ENCODE measurements at places on chromosomes 7 and 10.

- DNase-seq, result peak; percentile 4
Observed at GRCh38 chr10:86368046-86368445, 1.5 kb upstream of the GRID1 start.

DNA sequence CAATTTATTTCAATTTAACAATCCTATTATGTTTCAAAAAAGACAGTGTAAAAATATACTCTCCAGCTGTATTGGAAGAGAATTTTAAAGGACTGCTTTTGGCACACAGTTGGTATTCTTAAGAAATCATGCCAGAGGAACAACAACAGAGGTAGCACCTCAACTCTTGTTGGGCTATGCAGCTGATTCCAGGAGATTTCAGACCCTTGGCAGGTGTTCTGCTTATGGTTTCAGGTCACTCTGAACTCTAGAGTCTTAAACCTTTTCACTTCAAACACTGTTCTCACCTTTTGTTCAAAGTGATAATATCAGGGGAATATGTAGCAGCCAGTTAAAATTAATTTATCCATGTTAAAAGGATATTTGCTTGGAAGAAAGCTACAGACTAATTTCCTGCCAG lies 160.1 kb downstream of the PFKFB3 start:
- DNase-seq, result no peak

- no peak for DNase-seq
Observed at GRCh38 chr7:93212881-93213280, 13.4 kb downstream of the HEPACAM2 start.

- DNase-seq, result no peak
Observed at GRCh38 chr7:90910136-90910535, 314.0 kb downstream of the CDK14 start.

GRCh38 chr7:48454750-48455192 lies 283.5 kb downstream of the ABCA13 start:
- no peak for DNase-seq

GRCh38 chr10:114694062-114694461 lies 36.0 kb upstream of the ABLIM1 start:
- DNase-seq, result no peak

GRCh38 chr10:49751636-49752510 lies 10.2 kb downstream of the OGDHL start:
- no peak for DNase-seq

DNA sequence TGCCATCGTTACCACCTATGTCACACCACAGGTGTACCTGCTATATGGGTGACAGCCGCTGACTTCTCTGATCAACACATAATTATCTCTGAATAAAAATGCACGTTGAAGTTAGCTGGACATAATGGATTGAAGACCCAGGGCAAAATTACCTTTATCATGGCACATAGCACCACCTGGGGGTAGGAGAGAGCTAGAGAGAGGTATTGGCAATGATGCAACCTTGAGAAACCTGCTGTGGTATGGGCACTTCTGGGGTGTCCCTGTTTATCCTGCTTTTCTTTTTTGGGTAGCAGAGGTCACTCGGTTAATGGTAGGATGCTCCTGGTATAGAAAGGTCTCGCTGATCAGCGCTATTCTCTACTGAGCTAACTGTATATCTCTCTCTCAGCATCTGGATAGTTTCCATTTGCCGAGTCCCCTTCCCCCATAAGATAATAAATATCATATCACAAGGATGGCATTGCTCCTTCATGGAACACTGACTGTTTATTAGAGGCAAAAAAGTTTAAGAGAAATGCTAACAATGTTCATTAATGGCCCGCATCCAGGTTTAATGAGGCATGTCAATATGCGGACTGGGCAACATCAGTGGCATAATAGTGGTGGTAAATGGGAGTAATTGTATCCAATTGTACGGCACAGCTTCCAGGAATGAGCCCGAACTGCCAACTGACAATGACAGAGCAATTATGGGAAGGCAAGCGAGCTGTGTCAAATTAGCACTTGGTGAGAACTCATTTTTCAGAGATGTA lies 323.1 kb downstream of the TFEC start:
- DNase-seq, result no peak

GRCh38 chr7:128939075-128939860 lies 1.5 kb downstream of the IRF5 start:
- no peak for DNase-seq

- DNase-seq, result no peak
Observed at GRCh38 chr7:56218510-56218909, 102.3 kb upstream of the NUPR2 start.

DNA sequence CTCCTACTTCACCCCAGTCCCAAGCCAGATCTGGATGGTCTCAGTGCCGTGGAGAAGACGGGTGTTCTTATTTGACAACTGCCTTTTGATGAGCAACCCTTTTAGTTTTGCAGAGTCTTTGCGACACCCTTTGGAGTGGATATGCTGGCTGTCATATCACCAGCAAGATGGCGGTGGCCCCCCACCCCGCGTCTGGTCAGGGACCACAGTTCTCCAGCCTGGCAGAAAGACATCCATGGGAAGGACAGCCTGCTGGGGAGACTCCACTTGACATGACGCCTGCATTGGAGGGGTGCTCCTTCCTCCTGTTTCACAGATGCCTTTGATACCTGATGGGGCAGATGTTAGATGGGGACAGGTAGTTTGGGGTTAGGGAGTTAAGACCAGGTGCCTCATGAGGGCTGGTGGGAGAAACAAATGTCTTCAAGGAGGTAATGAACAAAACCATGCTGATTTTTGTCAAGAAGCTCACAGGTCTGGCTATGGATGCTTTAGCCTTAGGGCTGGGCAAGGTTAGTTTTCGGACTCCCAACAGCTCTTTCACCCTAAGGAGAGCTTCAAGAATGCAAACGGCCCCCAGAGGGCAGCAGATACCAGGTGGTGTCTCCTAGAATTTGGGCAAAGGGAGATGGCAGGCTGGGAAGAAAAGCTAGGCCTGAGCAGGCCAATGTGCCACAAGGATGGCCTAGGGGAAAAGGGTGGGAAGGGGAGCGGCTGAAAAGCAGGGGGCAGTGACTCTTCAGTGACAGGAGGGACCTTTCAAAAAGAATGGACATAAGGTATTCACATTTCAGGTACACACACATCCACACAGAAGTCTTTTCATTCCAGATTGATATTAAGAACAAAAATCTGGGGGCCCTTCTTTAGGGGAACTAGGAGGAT lies 95.2 kb downstream of the CLEC2L start:
- DNase-seq, result no peak

DNA sequence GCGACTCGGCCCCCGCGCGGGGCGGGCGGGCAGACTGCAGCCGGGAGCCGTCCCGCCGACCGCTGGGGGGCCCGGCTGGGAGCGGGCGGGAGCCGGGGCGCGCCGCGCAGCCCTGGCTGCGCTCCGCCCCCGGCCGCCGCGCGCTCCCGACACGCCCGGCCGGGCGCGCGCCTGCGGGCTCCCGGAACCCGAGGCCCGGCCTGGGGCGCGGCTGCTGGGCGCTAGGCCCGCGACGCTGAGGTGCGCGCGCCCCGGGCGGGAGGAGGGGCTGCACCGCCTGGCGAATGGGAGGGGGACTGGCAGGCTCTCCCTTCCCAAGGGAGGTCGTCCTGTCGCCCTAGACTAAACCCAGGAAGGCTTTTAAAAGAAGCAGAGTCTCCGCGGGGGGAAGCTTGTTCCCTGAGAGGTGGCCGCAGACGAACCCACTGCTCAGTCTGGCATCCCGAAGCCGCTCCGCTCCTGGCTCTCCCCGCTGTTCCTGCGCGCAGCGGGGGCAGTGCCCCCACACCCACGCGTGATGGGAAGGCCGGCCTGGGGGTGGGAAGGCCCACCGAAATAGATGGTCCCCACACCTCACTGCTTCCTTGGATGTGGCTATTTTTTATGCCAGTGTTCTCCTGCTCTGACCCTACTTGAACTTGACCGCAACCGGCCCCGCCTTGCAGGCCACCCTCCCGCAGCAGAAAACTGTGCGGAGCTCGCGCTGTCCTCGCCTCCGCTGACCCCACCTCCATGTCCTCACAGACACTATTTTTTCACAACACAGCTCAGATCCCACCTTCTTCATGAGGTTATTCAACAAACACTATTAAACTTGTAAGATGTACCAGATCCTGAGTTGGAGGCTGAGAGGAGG lies at the start of gene VOPP1:
Gene VOPP1 (minus strand): TSS at position 125 of the 856 bp plus-strand sequence. CDS start 178 bp downstream, outside the sequence.
- peak; percentile 84 for DNase-seq

GRCh38 chr7:137967143-137968018 lies 34.5 kb downstream of the CREB3L2 start:
- DNase-seq, result no peak

DNA sequence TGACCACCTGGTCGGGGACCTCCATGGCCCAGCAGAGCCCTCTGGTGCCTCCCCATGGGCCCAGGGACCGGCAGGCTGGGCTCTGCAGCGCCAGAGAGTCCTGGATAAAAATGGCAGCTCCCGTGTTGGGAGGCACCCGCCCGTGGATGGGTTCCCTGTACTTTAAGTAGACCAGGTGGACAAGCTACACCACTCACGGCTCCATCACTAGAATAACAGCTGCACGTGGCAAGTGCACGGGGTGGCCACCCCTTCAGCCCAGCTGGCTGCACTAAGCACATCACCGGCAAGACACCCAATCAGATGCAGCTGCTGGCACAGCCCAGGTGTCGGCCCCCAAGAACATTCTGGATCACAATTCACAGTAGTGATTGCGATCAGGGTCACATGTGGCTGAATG lies 69.8 kb downstream of the DIP2C start:
- DNase-seq, result no peak

- DNase-seq, result no peak
Observed at GRCh38 chr7:30928254-30928872, 16.7 kb downstream of the AQP1 start.

DNA sequence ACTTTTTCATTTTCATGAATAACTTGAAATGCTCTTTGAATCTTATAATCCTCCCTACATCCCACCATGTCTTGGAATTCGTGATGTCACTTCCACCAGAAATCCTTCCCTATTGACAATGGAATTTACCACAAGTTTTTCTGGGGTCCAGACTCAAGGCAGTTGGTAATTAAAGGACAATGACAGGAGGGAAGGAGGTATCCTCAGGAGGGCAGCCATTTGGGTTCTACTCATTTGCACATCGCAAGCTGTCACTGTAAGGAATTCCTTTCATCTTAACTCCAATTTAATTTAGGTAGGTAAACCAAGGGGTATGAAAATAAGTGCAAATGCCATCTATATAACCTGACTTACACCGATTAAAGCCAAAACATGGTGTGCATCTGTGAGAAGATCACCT lies 21.9 kb downstream of the LRRC17 start:
- DNase-seq, result no peak

DNA sequence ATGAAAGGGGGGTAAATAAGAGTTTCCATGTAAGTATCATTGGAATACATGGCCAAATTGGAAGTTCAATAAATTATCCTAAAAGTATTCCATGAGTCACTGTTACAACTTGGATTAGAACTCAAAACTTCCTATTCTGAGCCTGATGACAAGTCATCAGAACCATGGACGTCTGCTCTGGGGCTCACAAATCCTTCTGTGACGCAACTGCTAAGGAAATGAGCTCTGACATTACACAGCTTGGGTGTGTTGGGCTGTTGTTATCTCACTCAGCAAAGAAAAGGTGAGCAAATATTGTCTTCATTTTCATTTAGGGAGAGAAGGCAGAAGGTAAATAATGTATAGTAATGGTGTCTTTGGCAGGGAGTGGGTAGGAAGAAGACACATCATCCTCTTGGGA lies 214.8 kb upstream of the ADO start:
- DNase-seq, result no peak

GRCh38 chr7:135924302-135924701 lies 52.9 kb downstream of the MTPN start:
- DNase-seq, result no peak

DNA sequence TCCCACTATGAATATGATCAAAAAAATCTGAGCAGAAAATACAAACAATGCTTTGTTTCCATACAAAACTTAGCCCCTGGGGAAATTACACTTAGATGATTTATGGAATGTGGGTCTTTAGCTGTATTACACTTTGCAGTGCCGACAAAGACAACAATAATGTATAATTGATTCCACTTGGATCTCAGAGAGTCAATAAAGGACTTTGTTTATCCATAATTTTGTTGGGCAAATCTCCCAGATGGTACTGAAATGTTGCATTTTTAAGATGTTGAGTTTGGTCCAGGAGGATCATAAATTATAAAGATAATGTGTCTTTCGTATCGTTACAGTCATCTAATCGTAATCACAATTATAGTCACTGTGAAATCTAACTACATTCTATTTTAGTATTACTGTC lies 66.9 kb upstream of the DOCK1 start:
- no peak for DNase-seq

GRCh38 chr7:36639826-36640225 lies 84.5 kb downstream of the AOAH start:
- DNase-seq, result no peak

- no peak for DNase-seq
Observed at GRCh38 chr10:80492848-80493521, 38.9 kb downstream of the TSPAN14 start.

GRCh38 chr10:46309511-46310142 lies 22.8 kb downstream of the ANTXRL start:
- DNase-seq, result peak; percentile 10

DNA sequence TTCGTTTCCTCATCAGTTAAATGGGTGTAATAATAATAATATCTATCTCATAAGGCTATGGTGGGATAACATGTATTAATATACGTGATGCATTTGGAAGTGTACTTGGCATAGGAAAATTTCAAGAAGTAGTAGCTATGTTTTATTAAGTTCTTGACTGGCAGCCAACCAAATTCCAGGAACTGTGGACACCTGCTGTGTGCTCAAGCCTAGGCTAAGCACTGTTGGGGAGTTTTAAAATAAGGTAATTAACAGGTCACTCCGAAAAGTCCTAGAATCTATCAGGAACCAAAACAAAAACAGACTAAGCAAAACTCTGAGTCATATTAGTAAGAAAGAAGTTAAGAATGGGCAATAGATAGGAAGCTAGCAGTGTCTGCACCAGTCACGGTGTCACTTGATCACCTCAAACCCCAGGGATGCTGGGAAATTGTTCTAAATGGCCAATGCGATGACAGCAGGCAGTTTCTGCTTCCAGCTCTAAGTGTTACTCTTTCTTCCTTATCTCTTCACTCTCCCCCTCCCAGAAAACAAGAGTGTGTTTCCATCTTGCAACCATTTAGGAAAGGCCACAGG lies 92.0 kb upstream of the GDF10 start:
- no peak for DNase-seq

GRCh38 chr7:141991140-141991539 lies 4.5 kb upstream of the MGAM start:
- no peak for DNase-seq

All from left hindlimb (tissue), 1 donor.